ENCODE measurements at places on chromosomes 4 and X.

DNA sequence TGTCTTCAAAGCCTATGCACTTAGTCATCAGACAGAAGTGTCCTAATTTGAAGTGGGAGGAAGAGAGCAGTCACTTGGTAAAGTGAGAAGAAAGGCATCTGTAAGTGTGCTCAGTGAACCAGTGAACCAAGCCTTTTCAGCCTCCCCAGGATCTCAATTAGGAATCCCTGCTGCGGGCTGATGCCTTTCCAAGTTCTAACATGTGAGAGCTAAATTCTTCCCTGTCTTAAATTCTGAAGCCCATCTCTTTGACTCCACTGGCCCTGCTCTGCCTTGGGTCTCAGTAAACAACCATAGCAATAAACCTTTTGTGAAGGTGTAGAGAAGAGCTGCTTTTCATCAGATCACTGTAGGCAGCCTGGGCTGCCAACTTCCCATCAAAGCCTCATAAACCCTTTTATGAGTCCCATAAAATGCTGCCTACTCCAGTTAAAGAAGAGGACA lies 701.2 kb upstream of the LCORL start:
- DNase-seq, result no peak

GRCh38 chr4:136650541-136651277 lies 881.6 kb downstream of the PCDH18 start:
- no peak for DNase-seq

DNA sequence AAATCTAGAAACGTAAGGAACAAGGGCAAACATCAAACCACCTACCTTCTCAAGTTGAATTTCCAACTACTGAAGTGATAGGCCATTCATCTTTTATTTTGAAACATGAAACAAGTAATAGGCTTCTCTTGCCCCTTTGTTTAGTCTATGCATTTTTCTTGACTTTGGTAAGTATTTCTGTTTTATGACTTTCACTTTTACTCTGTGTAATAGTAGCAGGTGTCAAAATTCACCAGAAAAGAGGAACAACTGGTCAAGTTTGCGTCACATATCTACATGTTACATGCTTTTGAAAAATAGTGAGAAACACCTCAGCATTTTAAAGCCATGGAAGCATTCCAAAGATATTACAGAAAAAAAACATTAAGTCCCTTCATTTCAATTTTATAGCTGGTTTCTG lies 157.1 kb upstream of the FTHL17 start:
- DNase-seq, result no peak

GRCh38 chr4:180394312-180394711 lies 1848.9 kb upstream of the TENM3 start:
- no peak for DNase-seq

DNA sequence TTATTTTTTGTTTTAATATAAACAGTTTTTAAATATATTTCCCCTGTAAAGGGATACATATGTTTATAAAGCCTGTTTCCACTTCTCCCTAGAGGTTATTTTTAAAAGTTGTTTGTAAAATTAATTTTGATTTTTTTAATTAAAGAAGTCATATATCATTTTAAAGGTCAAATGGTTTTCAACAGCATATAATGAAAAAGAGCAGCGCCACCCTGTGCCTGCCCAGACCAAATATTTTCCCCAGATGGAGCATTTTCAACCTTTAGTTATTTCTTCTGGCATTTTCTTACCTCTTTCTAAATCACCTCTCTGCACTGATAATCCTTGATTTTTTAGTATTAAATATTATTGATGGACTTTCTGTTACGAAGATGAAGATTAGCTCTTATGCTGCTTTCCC lies 21.0 kb downstream of the MSX1 start:
- DNase-seq, result no peak

DNA sequence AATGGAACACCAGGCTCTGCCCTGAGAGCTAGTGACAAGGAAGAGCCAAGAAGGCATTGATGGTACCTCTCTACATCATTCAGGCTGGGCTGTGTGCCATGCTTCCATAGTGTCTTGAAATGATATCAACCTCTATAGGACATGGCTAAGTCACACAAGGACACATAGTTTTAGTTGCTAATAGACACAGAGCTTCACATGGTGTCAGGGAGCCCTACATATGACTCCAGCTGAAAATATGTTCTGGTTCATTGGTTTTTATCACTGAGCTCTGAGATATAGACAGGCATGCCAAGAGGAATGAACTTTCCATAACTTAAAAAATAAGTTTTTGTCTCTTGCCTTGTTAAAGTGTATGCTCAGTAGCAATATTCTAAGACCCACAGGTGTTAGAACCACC lies 72.1 kb upstream of the PRKG2 start:
- DNase-seq, result no peak

DNA sequence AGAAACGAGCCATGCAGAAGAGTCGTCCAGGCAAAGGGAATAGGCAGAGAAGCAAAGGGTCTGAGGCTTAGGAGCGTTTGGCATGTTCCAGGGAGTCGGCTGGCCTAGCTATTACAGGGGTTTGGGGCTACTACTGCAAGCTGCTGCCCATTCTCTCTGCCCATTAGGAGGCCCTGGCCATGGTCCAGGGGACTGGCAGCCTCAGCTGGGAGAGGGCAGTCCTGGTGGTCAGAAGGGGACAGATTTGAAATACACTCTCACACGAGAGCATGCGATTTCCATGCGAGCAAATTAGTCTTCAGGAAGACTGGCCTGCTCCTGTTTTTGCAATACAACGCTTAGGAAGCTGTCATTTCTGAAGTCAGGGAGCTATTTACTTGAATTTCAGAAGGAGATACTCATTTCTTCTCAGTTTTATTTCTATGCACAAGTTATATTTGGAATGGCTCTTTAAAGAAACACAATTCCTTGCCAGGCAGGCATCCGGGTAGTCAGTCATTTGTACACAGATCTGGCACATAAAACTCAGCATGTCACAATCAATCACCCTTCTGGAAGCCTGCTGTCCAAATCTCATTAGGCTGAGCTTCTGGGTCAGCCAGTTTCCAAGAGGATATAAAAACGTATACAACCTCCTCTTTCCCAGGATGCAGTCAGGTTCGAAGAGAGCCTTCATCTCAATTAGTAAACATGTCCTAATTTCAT lies 27.0 kb downstream of the PROM1 start:
- DNase-seq, result no peak

DNA sequence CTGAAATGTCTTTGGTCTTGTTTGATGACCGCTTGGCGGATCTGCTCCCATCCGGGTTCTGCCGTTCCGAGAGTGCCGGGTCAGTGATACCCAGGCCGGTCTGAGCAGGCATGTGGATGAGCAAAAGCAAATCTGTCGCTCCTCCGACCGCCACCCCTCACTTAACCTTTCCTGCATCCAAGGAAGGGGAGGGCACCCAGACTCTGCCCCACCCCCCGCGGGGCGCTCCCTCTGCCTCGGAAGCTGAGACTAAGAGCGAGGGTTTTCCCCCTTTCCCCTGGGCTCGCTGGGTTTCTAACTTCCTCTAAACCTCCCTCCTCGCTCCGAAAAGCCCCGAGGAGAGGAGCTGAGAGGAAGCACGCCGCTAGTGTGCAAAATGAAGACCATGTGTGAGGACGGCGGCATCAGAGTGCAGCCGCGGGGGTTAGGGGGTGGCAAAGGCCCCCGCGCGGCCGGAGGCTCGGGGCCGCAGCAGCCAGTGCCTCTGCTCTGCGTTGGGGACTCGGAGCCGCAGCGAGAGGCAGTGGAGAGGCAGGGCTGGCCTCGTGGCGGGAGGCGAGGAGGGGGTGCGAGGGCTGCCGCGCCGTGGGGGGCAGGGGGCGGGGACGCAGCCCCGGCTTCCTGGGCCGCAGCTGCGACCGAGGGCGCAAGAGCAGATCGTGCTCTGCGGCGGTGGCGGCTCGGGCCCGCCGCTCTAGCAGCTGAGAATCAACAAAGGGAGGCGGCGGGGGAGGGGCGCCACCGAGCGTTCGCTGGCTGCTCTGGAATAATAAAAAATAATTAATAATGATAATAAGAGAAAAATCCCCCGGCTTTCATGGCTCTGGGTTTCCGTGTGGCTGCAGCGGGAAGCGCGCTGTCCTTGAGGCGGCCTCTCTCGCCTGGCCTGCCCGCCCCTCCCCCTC lies 55.8 kb upstream of the BCOR start:
- DNase-seq, result peak; percentile 34

- DNase-seq, result no peak
These were observed 50.7 kb upstream of the MID1IP1 start for GRCh38 chrX:38750551-38750950.

- DNase-seq, result no peak
These were observed 112.2 kb downstream of the SNCA start for GRCh38 chr4:89724716-89725115.

- DNase-seq, result no peak
These were observed 746.4 kb upstream of the LCORL start for GRCh38 chr4:18767921-18768320.

GRCh38 chrX:63656871-63657580 lies 128.0 kb downstream of the ARHGEF9 start:
- DNase-seq, result no peak

- DNase-seq, result no peak
These were observed 255.8 kb downstream of the UNC5C start for GRCh38 chr4:95293014-95293413.

DNA sequence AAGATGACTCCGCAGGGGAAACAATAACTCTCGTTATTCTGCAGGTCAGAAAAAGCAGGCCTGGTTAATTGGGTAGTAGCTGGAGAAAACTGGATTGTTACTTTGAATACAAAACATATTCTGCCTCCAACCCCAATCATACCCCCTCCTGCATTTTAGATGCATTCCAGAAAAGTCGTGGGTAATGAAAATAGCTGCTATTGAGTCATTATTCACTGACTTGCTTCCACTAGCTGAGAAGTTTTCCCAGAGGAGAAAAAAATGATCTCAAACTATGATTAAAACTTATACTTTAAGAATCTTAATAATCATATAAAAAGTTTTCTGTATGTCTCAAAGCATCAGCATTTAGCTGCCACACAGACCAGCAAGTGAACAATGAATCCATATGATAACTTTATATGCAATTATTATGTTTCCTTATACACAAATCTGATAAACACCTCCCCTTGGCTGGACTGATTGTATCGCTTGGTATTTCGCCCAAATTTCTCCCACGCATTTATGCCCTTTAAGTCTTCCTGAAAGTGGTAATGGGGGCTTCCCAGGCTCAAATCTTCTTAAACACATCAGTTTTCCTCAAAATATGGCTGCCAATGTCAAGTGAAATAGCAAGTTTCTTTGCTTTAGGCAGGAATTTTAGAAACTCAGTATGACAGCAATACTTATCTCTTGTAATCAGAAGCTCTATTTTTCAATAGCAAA lies 181.0 kb downstream of the LDB2 start:
- DNase-seq, result no peak

DNA sequence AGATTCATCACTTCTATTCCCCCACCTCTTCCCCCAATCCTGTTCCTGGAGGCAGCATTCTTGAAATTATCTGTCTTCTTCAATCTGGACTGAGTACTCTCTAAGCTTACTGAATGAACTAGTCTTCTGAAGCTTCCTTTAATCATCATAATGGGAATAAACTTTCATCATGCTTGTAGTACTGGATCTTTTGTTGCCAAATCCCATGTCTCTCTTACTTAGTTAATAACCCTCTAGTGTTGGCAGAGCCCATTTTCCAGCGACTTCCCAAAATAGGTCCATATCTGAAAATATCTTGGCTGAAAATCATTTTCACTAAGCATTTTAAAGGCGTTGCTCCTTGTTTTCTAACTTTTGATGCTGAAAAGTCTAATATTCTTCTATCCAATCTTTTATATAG lies 39.6 kb downstream of the RPS6KA3 start:
- DNase-seq, result no peak

- no peak for DNase-seq
These were observed 112.9 kb upstream of the PJA1 start for GRCh38 chrX:69278031-69278687.

GRCh38 chrX:154051201-154051810 lies 31.6 kb upstream of the IRAK1 start:
- peak; percentile 43 for DNase-seq

- no peak for DNase-seq
These were observed 2.5 kb upstream of the DUSP9 start for GRCh38 chrX:153644356-153645125.

DNA sequence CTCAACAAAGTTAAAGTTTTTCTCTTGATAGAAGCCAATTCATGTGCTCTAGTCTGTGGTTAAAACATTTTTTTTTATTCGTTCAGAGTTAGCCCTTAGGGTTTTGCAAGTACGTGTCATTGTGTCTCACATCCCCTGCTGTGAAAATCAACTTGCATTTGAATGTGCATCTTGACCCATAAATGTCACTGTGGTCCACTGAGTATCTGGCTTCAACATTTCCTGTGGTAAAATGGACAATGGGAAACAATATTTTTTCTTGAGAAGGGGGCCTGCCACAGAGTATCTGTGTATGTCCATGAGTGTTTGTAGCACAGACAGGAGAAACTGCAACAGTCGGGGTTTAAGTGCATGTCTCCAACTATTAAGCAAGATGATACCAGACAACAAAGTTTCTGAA lies 554.8 kb upstream of the TENM3 start:
- DNase-seq, result no peak

DNA sequence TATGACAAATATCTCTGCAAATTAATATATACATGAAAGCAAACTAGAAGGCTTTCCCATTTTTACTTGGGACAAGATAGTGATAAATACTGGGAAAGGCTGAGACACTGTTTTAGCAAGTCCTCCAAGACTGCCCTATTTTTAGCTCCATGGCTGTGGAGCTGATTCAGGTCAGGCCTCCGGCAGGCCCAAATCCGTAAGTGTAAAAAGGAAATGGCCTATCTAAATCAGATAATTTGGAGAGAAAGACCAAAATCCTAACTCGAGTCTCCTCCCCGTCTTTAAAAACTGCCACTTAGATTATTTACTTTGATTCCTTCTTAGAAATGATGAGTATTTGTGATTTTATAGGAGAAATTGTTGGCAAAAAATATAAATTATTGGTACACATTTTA lies 2.9 kb downstream of the OTUD4 start:
- DNase-seq, result no peak

GRCh38 chr4:120065974-120066516 lies 603 bp downstream of the MAD2L1 start:
- DNase-seq, result no peak

GRCh38 chr4:6020613-6021012 lies 2.4 kb upstream of the C4orf50 start:
- DNase-seq, result no peak

GRCh38 chr4:168995537-168996295 lies 14.3 kb downstream of the CBR4 start:
- DNase-seq, result no peak

DNA sequence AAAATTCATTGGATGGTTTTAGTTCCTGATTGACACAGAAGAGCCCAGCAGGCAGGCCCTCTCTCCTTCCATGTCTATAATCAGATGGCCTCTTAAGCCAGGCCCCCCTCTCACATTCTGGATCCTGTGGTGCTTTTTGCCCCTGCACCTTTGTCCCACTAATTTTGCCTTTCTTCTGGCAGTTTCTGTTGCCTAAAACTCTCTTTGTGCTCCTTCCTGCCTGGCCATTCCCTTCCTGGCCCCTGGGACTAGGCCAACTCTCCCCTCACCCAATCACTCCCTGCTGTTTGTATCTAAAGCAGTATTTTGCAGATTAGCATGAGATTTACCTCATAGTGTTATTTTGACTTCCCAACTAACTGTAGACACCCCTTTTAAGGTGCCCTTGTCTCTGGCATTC lies 42.7 kb upstream of the DDX3X start:
- DNase-seq, result no peak

Measured in T-helper 1 cell (primary cell).